Naive B cell (primary cell): ENCODE measurements at places on chromosomes 5 and 9.

GRCh38 chr9:110615498-110615897 is 36.0 kb upstream of the SVEP1 start:
- no peak for DNase-seq

GRCh38 chr5:58871648-58872242 is 288.9 kb downstream of the RAB3C start:
- DNase-seq: peak; percentile 9

GRCh38 chr5:175666216-175666615 is 8.3 kb downstream of the HRH2 start:
- no peak for DNase-seq

- DNase-seq: no peak
These were observed 160.7 kb upstream of the ACOT12 start for GRCh38 chr5:81554647-81555046.

DNA sequence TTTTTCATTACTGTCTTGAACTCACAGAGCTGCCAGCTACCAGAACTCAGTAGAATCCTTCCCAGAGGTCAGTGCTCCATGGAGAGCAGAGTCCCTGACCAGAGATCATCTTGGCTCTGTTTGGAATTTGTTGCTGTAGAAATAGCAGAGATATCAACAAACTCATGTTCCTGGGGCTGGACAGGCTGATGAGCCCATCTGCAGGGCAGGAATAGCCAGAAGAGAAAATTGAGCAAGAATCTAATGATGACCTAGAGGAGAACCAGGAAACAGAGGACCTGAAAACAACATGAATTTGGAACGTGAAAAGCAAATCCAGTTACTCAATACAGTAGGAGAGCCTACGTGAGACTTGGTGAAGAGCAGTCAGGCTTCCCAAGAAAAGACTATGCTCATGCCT is 437.8 kb downstream of the PLK2 start:
- DNase-seq: no peak

- DNase-seq: no peak
These were observed 5.6 kb downstream of the MAMDC2 start for GRCh38 chr9:70049236-70049635.

- no peak for DNase-seq
These were observed 27.0 kb downstream of the GRIN3A start for GRCh38 chr9:101711330-101711941.

DNA sequence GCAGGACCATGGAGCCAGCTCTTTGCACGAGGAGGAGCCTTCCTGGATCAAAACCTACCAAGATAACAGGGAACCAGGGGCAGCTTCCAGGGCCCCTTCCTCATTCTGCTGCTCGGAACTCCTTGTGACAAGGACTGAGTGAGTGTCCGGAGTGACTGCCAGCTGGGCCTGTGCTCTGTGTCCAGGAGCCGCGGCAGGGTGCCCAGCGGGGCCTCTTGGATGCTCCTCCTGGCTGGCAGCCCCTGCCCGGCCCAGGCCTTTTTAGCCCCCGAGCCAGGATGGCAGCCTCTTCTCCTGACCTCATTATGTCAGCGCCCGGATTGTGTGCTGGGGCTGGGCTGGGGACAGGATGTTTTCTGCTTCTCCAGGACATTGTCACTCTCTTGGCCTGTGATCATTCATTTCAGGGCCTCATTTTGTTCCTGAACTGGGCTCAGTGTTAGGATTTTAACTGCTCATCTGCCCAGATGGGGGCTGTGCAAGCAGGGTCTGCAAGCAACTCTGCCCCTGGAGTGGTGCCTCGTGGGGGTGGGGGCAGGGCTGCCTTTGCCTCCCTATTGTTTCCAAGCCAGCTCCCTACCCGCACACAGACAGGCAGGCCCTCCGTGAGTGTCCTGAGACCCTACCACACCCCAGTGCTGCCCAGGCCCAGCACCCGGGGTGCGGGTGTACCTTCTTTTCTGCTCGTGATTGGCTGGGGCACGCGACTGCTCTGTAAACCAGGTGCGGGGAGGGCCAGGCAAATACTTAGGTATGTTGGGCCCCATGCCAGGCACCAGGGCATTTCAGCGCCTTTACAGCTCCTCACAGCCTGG is 161.6 kb downstream of the COL23A1 start:
- no peak for DNase-seq
